ENCODE measurements at places on chromosomes 16 and 17.
A peak's percentile ranks its signal among the peaks of the same experiment; 100 is the strongest.

DNA sequence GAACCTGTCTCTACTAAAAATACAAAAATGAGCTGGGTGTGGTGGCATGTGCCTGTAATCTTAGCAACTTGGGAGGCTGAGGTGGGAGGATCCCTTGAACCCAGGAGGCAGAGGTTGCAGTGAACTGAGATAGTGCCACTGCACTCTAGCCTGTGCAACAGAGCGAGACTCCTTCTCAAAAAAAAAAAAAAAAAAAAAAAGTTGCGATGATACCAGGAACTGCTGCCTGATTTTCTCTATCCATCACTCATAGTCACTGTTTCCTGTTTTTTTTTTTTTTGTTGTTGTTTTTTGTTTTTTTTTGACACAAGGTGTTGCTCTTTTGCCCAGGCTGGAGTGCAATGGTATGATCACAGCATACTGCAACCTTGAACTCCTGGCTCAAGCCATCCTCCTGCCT, 59.2 kb downstream of the ABCC1 start:
- H3K27me3 ChIP-seq: peaks cover 2% of the 10 kb centered on the region
- no peak overlapping the region for H3K27ac ChIP-seq
- H3K36me3 ChIP-seq: peaks cover 21% of the 10 kb centered on the region
- no peak for DNase-seq
- no peak overlapping the region for H3K4me3 ChIP-seq
- peaks cover 46% of the 10 kb centered on the region for H3K4me1 ChIP-seq

- no peak overlapping the region for H3K4me3 ChIP-seq
- H3K27me3 ChIP-seq: no peaks in the 10 kb centered on the region
- H3K36me3 ChIP-seq: no peaks in the 10 kb centered on the region
- DNase-seq: no peak
Measured at GRCh38 chr16:76204249-76204648, 73.0 kb upstream of the CNTNAP4 start.

DNA sequence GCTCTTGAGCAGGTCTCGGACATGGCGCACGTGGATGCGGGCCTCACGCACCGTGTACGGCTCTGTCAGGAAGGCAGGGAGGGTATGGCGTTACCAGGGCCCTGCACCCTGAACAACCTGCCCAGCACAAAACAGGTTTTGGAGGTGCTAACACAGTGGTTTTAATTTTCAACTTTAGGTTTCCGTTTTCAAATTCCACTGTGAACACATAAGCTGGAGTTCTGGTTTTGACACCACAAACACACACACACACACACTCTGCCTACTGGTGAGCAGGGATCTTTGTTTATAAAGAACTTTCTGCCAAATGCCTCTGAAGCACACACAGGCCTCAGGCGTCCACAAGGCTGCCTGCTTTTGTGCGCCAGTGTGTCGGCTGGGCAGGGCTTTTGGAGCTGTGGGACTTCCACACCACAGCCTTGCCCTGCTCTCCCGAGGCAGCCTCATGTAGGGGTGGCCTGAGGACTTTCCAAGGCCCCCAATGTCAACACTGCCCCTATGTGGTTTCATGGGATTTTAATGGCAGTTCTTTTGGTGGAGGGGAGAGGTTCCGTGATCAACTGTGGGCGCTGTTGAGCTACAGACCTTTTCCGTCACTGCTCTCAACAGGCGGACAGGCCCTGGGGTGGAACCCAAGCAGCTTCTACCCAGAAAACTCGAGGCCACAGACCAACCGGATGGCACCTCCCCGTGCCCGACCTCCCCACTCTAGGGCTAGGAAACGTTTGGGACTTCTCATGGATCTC, 9.4 kb downstream of the CLUH start:
- H3K4me1 ChIP-seq: peaks cover 9% of the 10 kb centered on the region
- H3K27me3 ChIP-seq: peaks cover 2% of the 10 kb centered on the region
- DNase-seq: no peak
- H3K27ac ChIP-seq: no peak overlapping the region
- H3K4me3 ChIP-seq: no peak overlapping the region

DNA sequence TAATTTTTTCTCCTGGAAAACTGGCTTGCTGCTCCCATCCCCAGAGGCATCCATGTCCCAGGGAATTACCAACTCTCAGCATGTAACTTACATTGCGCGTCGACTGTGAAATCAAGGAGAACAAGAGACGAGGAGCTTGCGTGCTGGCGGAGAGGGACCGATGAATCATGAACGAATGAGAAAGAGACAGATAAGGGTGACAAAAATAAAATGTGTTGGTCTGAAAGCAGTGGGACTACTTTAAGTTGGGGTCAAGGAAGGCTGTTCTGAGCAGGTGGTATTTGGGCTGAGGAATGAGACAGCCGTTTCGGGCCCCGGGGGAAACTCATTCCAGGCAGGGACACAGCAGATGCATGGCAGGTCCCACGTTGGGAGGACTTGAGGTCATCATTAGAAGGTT, 22.5 kb downstream of the ABAT start:
- no peak overlapping the region for H3K4me3 ChIP-seq
- H3K27me3 ChIP-seq: peaks cover 32% of the 10 kb centered on the region
- H3K36me3 ChIP-seq: no peaks in the 10 kb centered on the region
- no peaks in the 10 kb centered on the region for H3K4me1 ChIP-seq
- no peak for DNase-seq
- no peak overlapping the region for H3K27ac ChIP-seq

DNA sequence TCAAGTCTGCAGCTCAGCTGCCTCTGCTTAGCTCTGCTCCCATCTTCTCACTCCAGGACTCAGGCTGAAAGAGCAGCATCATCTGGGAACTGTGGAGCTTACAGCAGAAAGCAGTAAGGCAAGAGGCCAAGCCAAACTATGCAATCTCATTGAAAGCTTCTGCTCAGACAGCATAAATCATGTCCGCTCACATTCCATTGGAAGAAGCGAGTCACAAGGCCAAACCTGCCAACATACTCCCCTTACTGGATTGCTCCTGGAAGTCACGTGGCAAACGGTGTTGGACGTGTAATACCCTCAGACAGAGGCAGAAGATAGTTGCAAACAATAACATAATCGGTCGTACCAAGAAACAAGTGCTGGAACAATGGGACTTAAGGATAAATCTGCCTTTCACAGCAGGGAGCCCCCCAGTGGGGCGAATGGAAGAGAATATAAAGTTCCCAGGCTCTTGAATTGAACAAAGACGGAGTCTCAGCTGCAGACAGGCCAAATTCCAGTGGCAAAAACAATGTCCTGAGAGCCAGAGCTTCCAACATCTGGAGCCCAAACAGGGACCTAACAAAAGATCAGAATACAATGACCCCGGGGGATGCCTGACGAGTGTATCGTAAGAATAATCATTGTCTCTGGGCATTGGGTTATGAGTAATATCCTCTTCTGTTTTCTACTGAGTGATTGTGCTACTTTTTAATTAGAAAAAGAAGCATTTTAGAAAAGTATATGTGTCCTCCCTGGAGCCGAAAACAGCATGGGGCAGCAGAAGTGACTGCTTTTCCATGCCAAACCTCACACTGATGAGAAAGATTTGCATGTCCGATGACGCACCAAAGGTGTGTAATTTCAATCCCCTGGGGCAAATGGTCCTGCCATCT, 68.4 kb downstream of the CMC2 start:
- H3K36me3 ChIP-seq: peaks cover 6% of the 10 kb centered on the region
- DNase-seq: peak; percentile 98
- peaks cover 1% of the 10 kb centered on the region for H3K27me3 ChIP-seq
- H3K27ac ChIP-seq: peak overlapping the region; percentile 97
- H3K4me3 ChIP-seq: peak overlapping the region; percentile 84
- peaks cover 65% of the 10 kb centered on the region for H3K4me1 ChIP-seq

- H3K27ac ChIP-seq: no peak overlapping the region
- DNase-seq: no peak
- H3K27me3 ChIP-seq: no peaks in the 10 kb centered on the region
- no peak overlapping the region for H3K4me3 ChIP-seq
Measured at GRCh38 chr17:9308069-9308468, 267.6 kb downstream of the STX8 start.

GRCh38 chr16:82628088-82628423, 1.3 kb downstream of the CDH13 start:
- DNase-seq: peak; percentile 12
- H3K27ac ChIP-seq: peak overlapping the region; percentile 64
- H3K27me3 ChIP-seq: peaks cover 19% of the 10 kb centered on the region
- no peaks in the 10 kb centered on the region for H3K36me3 ChIP-seq
- peak overlapping the region; percentile 73 for H3K4me3 ChIP-seq
- H3K4me1 ChIP-seq: peaks cover 53% of the 10 kb centered on the region

DNA sequence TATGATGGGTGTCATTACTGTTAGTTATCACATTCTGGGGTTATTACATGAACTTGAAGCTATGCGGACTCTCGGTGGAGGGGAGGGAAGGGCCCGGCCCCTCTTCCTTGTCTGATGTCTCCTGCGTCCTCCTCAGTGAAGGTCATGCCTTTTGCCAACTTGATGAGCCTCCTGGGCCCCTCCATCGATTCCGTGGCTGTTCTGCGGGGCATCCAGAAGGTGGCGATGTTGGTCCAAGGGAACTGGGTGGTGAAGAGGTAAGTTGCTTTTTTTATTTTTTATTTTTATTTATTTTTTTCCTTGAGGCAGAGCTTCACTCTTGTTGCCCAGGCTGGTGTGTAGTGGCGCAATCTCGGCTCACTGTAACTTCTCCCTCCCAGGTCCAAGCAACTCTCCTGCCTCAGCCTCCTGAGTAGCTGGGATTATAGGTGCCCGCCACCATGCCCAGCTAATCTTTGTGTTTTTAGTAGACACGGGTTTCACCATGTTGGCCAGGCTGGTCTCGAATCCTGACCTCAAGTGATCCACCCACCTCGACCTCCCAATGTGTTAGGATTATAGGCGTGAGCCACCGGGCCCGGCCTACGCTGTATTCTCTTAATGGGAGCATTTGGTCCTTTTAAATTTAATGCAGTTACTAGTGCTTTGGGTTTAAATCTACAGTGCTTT, 21.6 kb downstream of the POLR3E start:
- peaks cover 9% of the 10 kb centered on the region for H3K36me3 ChIP-seq
- DNase-seq: peak; percentile 36
- no peaks in the 10 kb centered on the region for H3K4me1 ChIP-seq

GRCh38 chr17:76193591-76193990, 46.7 kb downstream of the RNF157 start:
- H3K4me1 ChIP-seq: no peaks in the 10 kb centered on the region
- DNase-seq: no peak
- H3K36me3 ChIP-seq: no peaks in the 10 kb centered on the region
- H3K27me3 ChIP-seq: peaks cover 20% of the 10 kb centered on the region

GRCh38 chr16:57518520-57518919, 17.9 kb downstream of the CCDC102A start:
- H3K36me3 ChIP-seq: no peaks in the 10 kb centered on the region
- H3K4me3 ChIP-seq: no peak overlapping the region
- H3K27me3 ChIP-seq: peaks cover 5% of the 10 kb centered on the region
- H3K4me1 ChIP-seq: no peaks in the 10 kb centered on the region
- no peak for DNase-seq
- no peak overlapping the region for H3K27ac ChIP-seq

DNA sequence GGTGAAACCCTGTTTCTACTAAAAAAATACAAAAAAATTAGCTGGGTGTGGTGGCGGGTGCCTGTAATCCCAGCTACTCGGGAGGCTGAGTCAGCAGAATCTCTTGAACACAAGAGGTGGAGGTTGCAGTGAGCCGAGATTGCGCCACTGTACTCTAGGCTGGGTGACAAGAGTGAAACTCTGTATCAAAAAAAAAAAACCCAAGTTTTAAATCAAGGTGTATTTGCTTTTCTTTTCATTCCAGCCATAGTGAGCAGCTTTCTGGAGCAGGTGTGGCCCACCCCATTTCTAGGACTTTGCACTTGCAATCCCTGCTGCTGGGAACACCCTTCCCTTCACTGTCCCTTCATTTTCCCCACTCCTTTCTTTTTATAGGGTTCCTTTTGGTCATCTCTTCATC, 28.8 kb downstream of the TMEM238L start:
- DNase-seq: no peak
- peaks cover 7% of the 10 kb centered on the region for H3K27me3 ChIP-seq
- no peaks in the 10 kb centered on the region for H3K4me1 ChIP-seq
- H3K4me3 ChIP-seq: no peak overlapping the region

- no peak overlapping the region for H3K27ac ChIP-seq
- no peaks in the 10 kb centered on the region for H3K36me3 ChIP-seq
- DNase-seq: no peak
Measured at GRCh38 chr16:10622036-10622921, 41.9 kb upstream of the EMP2 start.
